ENCODE measurements at places on chromosomes 1 and 21.

DNA sequence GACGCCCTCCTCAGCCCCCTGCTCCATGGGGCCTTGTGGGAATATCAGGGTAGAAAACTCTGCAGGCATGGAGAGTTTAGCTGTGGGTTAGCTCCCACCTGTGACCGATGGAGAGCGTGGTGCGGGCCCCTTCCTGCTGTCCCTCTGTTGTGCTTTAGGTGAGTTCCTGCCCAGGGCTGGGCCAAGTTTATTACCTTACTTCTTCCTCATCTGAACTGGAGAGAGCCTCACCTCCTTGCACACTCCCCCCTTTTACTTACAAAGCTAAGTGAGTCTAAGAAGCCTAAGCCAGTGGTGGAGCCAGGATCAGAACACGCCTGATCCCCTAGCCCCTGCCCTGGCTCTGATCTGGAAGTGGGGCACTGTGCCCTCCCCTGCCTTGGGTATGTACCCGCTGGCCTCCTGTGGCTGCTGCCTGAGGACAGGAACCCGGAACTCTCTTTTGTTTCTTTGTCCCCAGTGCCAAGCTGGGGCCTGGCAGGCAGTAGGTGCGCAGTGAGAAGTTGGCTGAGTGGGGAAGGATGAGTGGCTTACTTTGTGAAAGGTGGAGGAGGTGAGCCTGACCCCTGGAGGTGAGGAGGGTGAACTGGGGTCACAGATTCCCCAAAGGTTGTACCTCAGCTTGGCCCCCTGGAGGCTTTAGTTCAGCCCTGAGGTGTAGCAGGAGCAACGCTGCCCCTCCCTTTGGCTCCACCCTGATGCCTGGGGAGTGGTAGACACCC, 32.9 kb downstream of the ARHGEF10L start:
- no peak for DNase-seq

DNA sequence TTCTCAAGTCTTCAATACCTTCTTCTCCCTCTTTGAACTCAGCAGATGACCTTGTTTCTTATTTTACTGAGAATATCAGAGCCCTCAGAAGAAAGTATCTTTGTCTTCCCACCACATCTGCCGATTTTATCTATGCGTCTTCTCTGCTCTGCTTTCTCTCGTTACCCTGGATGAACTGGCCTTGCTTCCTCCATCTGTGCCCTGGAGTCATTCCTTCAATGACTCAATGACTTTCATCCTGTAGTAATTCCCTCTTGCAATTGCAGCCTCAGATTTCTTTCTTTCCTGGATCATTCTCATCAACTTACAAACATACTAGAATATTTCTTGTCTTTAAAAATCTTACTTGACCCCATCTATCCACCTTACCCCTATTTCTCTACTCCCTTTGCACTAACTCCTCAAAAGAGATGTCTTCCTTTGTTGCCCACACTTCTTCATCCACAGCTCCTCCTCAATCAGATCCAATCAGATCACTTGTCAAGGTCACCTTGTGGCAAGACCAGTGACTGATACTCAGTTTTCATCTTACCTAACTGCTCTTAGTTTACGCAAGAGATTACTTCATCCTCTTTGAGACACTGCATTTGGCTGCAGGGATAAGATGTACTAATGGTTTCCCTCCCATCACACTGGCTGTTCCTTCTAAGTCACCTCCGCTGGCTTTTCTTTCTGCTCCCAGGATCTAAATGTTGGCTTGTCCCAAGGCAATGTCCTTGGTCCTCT, 8.2 kb upstream of the TGFBR3 start:
- DNase-seq = peak; percentile 70

DNA sequence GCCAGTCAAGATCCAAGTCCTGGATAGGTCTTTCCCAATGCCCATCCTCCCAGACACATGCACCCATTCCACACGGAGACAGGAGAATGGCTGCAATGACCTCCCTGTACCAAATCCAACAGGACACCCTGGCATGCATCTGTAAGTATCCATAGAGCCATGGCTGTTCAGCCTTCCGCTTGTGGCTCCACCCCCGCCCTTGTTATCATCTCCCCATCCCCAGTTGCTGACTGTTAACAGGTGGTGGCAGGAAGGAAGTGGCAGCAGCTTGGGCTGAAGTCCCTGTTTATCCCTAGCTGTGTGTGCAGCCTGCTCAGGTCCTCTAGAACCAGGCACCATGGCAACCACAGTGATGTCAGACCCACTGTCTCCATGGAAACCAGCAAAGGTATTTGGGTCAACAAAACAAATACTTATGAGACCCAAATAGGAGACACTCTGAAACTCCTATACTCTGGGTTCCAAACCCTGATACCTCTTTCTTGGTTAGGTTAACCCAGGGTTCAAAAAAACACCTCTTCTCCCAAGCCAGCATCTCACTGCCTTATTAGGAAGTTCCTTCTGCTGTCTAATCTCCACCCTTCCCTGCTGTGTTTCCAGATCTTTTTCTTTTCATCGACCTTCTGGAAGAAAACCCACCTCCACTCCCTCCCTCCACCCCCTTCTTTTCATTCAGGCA, 721 bp downstream of the PBXIP1 start:
- peak; percentile 67 for DNase-seq

DNA sequence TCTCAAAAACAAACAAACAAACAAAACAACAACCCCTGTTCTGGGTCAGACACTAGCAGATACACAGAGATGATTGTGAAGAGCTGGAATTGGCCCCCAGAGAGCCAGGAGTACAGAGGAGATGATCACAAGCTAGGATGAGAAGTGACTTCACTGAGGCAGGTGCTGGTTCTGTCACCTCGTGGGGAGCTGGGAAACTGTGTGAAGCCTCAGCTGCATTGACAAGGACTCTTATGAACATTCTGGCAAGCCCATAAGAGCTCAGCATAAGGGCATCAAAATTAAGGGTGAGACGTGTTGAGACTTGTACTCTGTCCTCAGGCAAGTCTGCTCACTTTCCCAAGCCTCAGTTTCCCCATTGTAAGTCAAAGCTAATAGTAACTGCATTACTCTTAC, 14.7 kb upstream of the PTP4A2 start:
- no peak for DNase-seq

DNA sequence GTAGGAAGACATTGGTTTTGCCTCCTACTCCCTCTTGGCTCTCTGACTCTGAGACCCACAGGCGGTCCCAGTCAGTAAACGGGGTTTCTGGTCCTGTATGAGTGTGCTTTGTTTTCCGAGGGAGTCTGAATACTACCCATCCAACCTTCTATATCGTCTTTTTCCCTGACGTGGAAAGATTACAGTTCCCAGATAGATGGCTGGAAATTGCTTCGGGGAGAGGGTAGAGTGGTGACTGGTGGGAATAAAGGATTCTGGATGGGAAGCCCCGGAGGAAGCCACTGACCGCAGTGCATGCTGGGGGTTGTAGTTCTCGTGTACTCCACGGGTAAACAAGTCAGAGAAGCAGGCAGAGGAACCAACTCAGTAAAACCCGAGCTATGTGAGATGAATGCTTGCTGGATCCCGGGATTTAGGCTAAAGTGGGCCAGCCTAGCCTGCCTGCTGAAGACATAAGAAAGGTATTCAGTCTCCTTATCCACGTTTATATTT, 66.2 kb upstream of the IRF2BP2 start:
- DNase-seq = peak; percentile 88

- no peak for DNase-seq
These were observed 312.5 kb upstream of the ZRANB2 start for GRCh38 chr1:71393301-71393700.

DNA sequence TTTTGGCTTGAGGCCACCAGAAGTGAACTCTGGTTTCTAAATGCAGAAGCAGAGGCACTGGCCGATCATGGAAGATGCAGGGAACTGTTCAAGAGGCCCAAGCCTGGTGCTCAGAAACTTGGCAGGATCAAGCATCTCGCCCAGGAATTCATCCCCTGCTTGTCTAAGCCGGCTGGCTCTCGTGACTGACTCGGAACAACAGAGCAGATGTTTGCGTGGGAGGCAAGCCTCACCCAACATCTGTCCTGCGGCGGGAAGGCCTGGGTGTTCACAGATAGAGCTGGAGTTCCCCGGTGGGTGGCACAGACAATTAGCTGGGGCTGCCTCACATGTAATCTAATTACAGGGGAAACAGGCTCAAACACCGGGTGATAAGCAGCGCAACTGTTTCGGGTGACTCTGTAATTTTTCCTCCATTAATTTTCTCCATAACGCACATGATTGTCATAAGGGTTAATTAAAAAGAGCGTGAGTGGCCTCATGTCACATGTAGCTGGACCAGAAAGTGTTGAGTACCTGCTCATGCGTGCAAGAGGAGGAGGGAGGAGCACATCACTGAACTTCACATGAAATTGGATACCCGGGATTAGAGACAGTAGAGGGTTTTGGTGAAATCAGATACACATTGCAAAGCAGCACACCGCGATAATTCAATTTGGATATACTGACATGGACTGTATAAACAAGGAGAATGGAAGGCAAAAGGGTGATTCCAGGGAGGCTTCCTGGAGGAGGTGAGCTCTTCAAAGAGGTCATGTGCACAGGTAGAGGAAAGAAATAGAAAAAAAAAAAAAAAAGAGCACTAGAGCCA, 180.0 kb downstream of the ETS2 start:
- peak; percentile 96 for DNase-seq

GRCh38 chr1:153985941-153986761, at the start of gene RAB13:
RAB13 (minus strand) TSS chr1:153986339; CDS start chr1:153986236, 103 bp downstream.
- DNase-seq = peak; percentile 95

DNA sequence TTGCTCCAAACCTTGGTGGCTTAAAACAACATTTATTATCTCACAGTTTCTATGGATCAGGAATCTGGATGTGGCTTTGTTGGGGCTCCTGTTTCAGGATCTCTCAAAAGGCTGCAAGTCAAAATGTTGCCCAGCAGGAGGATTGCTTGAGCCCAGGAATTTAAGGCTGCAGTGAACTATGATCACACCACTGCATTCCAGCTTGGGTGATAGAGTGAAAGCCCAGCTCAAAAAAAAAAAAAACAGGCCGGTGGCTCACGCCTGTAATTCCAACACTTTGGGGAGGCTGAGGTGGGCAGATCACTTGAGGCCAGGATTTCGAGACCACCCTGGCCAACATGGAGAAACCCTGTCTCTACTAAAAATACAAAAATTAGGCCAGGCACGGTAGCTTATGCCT, 30.0 kb downstream of the BCAS2 start:
- no peak for DNase-seq
